Frontal cortex (tissue), 4 donors: ENCODE measurements at places on chromosomes 4 and X. TPM values are rescaled to one million over a fixed set of nuclear protein-coding genes. Genes with fewer than 3 reads are reported as not detected.

- no peak for DNase-seq
These were observed 16.6 kb downstream of the AP1S2 start for GRCh38 chrX:15838017-15838416.

- no peak for DNase-seq
These were observed 759.3 kb downstream of the FSTL5 start for GRCh38 chr4:161404346-161405110.

CT45A1 gene
- total RNA-seq = not detected

GRCh38 chrX:34341814-34342213, 209.7 kb upstream of the FAM47A start:
- no peak for DNase-seq

ERCC6L gene
- total RNA-seq = 0.41 TPM

DNA sequence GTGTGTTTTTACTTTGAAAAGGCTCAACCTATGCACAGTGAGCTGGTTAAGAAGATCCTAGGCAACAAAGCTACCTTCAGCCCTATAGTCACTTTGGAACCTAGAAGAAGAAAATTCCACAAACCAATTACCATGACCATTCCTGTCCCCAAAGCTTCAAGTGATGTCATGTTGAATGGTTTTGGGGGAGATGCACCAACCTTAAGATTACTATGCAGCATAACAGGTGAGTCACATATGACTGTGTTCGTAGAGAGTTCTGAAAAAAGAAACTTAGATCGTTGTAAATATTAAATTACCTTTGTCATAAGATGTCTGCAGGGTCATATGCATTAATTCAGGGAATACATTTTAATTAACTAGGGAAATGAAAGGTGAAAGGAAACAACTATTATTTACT, 287.1 kb downstream of the ANK2 start:
- DNase-seq = no peak

DNA sequence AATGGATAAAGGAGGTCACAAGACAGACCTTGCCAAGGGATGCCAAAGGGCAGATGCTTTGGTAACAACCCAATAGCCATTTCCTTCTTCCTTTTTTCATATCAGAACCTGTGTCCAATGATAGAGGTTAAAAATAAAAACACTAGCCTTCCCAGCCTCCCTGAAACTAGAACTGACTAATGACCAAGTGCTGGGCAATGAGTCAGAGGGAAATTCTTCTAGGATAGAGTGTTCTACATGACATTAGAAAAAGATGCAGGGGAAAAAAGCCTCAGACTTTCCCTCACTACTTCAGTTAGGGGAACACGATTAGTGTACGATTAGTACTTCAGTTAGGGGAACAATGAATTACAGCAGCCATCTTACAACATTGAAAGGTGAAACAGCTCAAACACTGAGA, 29.3 kb upstream of the FAM47C start:
- no peak for DNase-seq

- no peak for DNase-seq
These were observed 50.4 kb upstream of the PSAPL1 start for GRCh38 chr4:7485096-7485495.

GRCh38 chr4:134762053-134762452, 560.5 kb upstream of the PABPC4L start:
- no peak for DNase-seq

DNA sequence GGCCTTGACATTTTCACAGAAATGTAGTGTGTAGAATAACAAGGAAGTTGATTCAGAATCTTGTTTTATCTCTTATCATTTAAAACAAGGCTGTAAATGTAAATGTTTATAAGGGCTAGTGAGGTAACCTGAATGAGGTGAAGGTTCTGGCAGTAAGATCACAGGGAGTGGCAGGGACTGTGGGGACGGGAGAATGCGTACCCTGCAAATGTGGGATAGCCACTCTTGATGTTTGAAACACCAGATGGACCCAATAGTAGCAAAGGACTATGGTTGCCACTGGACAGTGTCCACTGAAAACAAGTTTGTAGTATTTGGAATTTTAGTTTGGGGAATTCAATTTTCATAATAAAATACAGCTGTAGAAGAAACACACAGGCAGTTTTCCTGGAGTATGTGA, 155.3 kb downstream of the FHIP1A start:
- no peak for DNase-seq

GRCh38 chrX:55695227-55696018, 22.1 kb upstream of the RRAGB start:
- DNase-seq = no peak

USP27X gene
- total RNA-seq = 15.9 TPM

PNMA6F gene
- total RNA-seq = 0.82 TPM

DNA sequence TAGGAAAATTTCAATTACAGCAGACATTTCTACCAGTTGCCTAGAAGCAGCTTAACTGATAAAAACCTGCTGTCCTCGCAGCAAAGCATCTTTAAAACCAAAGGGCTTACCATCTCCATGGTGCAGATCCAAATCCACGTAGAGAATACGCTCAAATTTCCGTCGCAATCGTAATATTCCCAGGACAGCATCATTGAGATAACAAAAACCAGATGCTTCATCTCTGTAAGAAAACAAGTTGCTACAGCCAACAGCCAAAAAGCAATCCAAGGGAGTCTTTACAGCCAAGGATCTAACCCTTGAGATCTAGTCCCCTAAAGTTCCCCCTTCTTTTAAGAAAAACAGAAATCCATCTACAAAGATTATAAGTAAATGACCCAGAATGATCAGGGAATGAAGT, 77.6 kb downstream of the HDAC8 start:
- no peak for DNase-seq

ARHGAP36 gene
- 0.41 TPM for total RNA-seq

DNA sequence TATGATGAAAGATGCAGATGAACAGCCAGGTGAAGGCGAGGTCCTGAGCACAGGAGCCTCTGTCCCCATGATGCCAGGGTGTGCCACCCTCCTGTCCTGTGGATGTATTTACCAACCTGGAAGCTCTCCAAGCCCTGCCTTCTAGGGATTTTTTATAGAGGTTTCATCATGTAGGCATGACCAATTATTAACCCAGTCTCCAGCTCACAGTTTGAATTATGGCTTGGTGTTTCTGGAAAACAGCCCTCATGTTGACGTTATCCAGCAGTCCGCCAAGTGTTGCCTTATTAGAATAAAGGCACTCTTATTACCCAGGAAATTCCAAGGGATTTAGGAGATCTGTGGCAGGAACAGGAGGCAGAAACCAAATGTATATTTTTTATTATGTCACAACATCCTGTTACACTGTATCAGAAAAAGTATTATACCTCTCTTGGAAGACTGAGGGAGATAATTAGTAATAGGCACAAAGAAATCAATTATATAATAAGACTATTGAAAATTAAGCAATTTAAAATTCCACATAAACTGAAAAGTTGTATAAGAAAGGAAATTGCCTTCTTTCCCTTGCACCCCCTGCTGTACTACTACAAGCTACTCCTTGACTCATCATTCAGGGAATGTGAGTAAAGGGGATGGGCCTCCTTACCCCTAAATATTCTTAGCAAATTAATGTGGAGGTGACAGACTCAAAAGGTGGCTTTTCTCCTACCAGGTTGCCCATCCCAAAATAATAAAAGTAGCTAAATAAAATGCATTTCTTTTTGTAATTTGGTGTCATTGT, 129.6 kb downstream of the ZNF330 start:
- DNase-seq = no peak

TKTL1 gene
- 1.6 TPM for total RNA-seq

TXK gene
- 0.41 TPM for total RNA-seq

DNA sequence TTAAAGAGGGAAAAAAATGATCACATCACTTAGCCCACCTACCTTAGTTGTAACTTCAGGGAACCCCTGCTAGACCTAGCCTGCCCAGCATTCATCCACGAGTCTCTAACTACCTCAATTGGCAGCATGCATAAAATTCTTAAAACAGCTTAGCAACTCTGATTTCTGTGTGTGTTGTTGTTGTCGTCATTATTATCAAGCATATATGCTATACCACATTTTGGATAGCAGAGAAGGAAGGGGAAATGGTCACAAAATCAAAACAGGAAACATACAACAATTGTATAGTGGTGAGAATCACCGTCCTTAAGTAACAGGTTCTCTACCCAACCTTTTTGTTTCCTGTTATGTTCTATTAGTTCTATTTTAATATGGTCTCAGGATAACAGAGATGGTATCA, 2.7 kb upstream of the ACOT9 start:
- DNase-seq = no peak

- DNase-seq = no peak
These were observed 143.3 kb downstream of the RNF150 start for GRCh38 chr4:140989944-140990343.

GRCh38 chr4:32475710-32476109, 1755.5 kb downstream of the PCDH7 start:
- DNase-seq = no peak

DNA sequence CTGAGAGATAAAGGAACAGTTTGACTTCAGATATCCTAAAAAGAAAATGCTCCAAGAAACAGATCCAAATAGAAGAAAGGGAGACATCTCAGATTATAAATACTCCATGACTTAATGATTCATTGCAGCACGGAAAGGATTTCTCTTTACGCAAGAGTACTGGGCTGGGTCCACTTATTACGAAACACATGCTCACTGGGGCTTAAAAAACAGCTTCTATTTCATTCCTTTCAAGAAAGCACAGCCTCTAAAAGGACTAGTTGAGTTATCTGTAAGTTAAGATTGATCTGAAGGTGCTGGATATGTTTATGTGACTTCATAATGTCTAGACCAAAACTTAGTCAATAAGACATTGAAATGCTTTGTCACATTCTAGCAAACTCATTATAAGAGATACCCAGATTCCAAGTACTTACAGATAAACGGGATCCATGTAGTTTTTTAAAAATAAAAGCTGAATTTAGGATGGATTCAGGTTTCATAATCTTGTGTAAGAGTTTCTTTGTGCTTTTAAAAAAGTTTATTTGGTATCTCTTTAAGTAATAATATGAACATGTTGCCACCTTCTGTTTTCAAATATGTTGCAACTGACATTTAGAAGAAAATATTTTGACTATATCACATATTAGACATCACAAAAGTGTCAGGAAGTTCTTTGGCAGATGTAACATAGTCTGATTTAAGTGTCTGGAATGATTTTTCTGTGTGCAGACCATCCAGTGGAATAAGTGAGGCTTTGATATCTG, 109.5 kb upstream of the MYOZ2 start:
- no peak for DNase-seq

DNA sequence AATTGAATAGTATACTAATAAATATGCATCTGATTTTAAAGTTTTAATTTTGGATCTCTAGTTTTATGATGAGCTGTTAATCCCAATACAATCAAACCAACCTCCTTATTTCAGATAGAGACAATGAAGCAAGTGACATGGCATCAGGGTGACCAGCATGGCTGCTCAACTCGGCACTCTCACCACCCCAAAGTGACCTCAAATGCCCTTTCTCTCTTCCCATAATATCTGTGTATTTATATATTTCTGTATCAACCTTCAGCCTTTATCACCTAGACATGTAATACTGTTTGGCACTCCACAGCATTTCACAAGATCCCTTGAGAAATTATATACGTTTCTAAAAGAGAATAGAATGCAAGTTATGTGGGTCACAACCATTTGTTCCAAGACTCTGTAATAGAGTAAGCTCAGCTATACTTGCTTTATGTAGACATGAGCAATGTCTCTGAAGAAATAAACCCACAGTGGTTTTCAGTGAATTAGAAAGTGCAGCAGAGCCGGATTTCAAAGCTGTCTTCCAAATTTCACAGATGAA, 1623.2 kb upstream of the PABPC4L start:
- no peak for DNase-seq

- no peak for DNase-seq
These were observed 1.5 kb downstream of the BEND4 start for GRCh38 chr4:42150653-42151567.

DNA sequence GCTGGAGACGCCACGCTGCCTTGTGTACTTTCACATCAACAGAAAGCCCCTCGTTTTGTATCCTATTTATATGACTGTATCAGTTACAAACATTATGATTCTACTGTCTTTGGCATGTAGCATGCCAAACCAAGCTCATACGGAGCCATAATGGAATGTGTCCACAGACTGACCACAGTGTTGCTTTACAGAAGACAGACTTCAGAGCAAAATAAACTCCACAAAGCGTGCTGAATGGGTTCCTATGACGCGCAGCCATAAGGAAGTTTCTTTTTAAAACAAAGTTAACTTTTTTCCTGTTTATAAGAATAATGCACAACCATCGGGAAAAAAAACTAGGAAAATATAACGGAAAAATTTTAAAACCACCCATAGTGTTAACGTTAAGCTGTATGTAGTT, 136.0 kb downstream of the STOX2 start:
- no peak for DNase-seq

CNKSR2 gene
- total RNA-seq = 173 TPM

SPATA18 gene
- 1.2 TPM for total RNA-seq

GRCh38 chr4:24722026-24722568, 73.3 kb upstream of the SOD3 start:
- no peak for DNase-seq

- no peak for DNase-seq
These were observed 57.5 kb downstream of the TEC start for GRCh38 chr4:48212165-48212564.

- DNase-seq = no peak
These were observed 94.5 kb downstream of the DHX15 start for GRCh38 chr4:24489870-24490269.

DNA sequence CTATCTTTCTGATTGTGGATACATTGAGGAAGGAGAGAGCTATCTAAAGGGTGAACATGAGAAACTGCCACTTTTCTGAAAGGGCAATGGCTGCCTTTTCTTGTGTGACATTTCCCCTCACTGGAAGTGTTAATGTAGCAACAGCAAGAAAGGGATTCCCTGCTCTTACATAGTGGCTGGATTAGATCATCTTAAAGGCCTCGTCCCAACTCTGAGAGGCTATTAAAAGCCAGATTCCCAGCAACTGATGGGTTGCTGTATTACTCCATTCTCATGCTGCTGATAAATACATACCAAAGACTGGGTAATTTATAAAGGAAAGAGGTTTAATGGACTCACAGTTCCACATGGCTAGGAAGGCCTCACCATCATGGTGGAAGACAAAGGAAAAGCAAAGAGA, 33.7 kb upstream of the ADH7 start:
- DNase-seq = no peak

GRCh38 chrX:39905538-39905891, 192.2 kb downstream of the BCOR start:
- DNase-seq = no peak

DNA sequence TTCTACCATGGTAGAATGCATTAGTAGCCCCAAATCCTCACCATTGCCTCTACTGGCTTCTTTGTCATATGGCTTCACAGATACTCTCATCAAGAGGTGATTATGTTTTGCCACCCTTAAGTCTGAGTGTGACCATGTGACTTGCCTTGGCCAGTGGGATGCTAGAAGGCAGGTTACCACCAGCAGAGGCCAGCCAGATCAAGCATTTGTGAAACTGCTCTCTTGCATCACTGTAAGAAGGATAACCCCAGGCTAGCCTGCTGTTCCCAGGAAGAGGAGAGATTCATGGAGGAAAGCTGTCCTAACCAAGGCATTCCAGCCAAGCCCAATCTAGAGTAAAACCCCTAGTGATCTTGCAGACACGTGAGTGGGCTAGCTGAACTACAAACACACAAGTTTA, 46.8 kb downstream of the USP46 start:
- DNase-seq = no peak

HTR2C gene
- total RNA-seq = 11.0 TPM

- no peak for DNase-seq
These were observed 68.3 kb downstream of the PJA1 start for GRCh38 chrX:69096963-69097362.

GRCh38 chr4:165198329-165198728, 9.0 kb upstream of the KLHL2 start:
- no peak for DNase-seq
